CMK (cell line): ENCODE measurements at places on chromosomes 6 and 20.

GRCh38 chr20:24768713-24769601 is 180.1 kb upstream of the CST7 start:
- DNase-seq = no peak

DNA sequence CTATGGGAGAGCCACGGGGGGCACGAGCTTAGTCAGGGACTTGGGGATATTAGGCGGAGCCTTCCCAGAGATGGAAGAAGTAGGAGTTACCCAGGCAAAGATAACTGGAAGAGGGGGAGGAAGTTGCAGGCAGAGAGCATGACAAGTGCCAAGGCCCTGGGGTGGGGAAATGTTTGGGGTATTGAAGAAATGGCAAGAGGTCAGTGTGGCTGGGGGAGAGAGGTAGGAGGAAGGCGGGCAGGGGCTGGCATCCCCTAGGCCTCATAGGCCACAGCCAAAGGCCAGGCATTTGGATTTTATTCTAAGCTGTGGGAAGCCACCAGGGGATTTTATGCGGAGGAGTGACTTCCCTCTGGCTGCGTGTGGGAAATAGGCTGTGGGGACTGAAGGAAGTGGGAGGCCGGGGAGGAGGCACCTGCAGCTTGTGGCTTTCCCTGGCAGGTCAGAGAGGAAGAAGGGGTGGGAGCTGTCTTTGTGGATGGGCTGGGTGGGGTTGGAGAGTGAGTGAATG is 22.7 kb downstream of the SNAI1 start:
- DNase-seq = no peak

- no peak for DNase-seq
Measured at GRCh38 chr6:117711369-117711768, 36.1 kb downstream of the NUS1 start.

DNA sequence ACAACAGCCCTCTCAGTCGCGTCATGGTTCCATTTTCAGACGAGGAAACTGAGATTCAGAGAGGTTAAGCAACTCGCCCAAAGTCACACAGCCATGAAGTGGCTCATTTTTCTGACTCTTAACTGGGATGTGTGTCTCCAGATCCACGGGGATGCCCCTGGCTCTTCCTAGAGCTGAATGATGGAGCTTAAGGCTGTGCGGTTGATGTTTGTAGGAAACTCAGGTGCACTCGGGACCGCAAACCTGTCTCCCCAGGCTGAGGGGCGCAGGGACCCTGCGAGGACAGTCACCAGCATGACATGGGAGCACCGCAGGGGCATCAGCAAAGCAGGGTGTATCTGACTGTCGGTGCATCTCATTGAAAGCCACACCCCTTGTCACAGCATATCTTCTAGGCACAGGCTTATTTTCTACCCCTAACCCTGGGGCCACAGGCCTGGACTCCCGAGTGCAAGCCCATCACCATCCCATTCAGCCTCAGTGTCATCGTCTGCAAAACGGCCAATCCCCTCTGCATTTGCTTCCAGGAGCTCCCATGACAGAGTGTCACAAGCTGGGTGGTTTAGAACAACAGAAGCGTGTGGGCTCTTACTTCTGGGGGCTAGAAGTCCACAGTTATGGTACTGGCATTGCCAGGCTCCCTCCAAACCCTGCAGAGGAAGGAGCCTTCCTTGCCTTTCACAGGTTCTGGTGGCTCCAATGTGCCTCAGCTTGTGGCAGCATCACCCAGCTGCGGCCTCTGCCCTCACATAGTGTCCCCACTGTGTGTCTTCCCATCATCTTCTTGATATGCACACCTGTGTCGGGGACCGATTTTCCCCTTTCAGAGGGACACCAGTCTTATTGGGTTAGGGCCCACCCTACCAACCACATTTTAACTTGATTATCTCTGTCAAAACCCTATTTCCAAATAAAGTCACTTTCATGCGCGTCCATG is 9.9 kb upstream of the ARHGAP40 start:
- DNase-seq = no peak

DNA sequence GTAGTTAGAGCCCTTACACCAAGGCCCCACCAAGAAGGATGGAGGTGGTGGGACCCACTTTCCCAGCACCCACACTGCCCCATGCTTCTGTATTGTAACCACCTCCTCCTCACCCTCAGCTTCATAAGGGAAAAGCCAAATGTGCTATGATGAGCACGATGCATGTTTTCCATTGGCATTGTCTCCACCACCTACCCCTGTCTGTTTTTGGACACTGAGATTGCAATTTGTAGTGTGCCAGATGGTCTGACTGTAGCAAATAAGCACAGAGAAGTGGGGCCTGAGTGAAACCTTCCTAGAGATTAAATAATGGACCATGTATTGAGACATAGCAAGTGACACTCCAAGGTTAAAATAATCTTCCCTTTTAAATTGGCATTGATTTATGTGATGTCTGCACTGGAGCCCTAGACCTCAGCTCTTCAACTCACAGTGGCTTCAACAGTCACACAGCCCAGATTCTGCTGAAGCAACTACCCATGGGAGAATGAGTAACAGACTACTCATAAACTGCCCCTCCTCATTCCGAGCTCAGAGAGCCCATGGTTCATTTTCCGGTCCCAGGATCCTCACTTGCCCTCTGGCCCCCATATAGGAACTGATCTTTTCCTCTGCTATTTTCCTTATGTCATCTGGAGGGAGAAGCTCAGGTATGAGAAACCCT is 177.9 kb downstream of the COL9A1 start:
- no peak for DNase-seq

DNA sequence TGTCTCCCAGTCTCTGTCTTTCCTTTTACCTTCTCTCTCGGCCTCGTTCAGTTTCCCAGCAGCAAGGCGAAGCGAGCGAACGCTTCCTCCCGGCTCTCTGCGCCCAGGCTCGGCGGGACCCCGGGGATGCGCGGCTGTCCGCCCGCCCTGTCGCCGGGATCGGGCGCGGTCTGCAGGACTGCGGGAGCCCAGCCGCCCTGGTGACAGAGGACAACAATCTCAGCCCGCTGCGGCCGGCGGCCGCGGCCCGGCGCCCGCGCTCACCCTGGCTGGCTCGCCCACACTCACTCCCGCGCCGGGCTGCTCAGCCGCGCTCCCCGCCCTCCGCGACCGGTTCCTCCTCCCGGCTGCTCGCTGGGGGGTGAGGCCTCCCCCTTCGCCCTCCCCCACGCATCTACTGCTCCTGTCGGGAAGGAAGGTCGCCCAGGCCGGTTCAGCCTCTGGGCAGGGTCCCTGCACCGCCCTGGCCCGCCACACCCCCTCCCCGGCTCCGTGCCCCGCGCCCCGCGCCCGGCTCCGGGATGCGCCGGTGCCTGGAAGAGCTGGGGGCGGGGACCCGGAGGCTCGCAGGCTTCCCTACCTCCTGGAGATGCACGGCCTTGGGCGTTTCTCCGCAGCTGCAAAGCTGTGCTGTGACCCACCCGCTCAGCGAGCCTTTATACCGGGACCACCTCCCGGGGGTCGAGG is 410 bp downstream of the SYNE1 start:
- no peak for DNase-seq

DNA sequence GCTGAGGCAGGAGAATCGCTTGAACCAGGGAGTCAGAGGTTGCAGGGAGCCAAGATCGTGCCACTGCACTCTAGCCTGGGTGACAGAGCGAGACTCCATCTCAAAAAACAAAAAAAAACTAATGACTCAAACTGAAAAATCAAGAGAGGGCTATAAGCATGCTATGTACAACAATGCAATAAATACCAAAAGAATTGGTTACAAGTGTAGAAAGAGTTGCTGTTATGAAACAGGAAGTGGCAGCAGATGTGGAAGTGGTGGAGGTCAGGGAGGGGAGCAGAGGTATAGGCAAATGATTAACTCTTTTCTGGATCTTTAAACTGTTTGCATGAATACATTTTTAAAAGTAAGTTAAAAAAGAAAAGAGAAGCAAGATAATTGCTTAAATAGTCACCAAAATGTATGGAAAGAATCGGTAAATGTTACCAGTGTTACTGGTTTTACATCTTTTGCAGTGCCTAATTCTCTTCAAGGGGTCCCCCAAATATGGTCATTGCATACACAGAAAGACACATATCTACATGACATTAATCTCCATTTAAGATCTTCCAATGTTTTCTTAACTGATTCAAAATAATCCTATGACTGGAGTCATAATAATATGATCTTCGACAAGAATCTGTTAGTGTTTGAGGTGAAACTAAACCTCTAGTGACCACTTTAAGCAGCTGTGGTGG is 15.0 kb downstream of the CALHM6 start:
- no peak for DNase-seq

DNA sequence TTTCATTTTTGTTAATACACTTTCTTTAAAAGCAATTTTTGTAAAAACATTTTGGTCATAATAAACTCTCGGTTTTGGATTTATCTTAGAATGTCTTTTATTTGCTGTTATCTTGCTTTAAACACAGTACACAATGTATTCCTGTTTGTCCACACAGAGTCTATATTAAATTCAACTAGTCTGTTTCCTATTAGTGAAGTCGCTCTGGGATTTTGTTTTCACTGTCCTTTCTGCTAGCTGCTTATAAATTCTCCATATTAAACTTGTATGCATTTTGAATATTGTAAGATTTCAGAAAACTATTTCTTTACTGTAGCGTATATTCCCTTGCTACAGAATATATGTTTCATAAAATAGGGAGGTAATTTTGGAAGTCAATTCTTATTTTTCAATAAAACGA is 630.2 kb downstream of the HDGFL1 start:
- DNase-seq = no peak

- no peak for DNase-seq
Measured at GRCh38 chr6:158711264-158711663, 61.4 kb downstream of the SYTL3 start.

DNA sequence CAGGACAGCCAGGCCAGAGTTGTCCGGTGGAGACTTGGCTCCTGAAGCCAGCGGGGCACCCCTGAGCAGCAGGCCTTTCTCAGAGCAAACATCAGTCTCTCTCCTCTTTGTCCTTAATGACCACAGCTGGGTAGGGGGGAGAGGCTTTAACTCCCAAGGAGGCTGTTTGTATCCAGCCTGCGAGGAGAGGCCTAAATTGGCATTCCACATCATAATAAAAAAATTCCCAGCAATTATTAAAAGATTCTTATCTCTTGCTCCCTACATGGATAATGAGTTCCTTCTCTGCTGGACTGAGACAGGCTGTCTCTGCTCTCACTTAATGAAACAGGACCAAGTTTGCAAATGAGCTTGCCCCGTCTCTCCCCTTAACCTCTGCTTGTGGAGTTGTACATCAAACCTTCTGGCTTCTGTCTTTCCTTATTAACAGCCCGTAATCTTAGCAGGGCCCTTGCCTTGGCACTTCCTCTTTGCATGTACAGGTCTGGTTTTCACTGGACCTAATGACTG is 838.2 kb downstream of the MAFB start:
- no peak for DNase-seq

GRCh38 chr6:79868098-79868722 is 79.1 kb downstream of the ELOVL4 start:
- peak; percentile 53 for DNase-seq

- no peak for DNase-seq
Measured at GRCh38 chr20:63597651-63598478, 23.8 kb upstream of the HELZ2 start.

GRCh38 chr20:50824137-50824536 is 29.3 kb downstream of the BCAS4 start:
- DNase-seq = no peak

DNA sequence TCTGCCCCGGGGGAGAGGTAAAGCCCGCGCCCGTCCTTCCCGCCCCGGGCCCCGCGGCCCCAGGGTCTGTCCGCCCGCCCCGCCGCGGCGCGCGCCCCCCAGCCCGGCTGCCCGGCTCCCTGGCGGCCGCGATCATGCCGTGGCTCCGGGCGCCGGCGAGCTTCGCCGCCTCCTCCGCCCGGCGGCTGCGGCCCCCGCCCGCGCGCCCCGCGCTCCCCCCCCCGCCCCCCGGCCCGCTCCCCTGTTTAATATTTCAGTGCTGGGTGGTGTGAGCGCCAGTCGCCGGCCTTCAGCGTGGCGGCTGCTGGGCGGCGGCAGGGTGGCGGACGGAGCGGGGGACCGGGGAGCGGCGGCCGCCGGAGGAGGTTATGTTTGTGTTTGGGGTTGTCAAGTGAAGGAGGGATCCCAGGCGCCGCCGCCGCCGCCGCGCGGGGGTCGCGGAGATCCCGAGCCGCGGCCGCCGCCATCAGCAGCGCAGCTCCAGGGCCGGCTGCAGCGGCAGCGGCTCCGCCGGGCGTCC is at the start of gene HIVEP1:
Gene HIVEP1 (plus strand): TSS at position 275 of the 520 bp plus-strand sequence. CDS start 3,317 bp downstream, outside the sequence.
- DNase-seq = no peak

DNA sequence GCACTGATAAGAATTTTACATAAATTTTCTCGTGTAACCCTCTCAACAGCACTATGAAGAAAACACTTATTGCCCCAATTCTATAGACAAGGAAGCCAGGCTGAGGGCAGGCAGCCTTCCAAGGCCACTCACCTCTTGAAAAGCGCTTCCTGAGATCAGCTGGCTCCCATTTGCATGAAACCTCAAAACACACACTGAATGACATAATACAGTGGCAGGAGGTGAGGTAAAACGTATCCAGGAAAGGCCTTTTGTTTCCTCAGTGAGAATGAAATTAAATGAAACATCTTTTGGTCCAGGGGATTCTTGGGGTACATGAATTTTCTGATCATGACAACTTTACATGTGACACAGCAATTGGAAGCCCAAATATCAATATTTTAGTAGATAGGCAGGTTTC is 112.5 kb downstream of the WDR27 start:
- DNase-seq = no peak

DNA sequence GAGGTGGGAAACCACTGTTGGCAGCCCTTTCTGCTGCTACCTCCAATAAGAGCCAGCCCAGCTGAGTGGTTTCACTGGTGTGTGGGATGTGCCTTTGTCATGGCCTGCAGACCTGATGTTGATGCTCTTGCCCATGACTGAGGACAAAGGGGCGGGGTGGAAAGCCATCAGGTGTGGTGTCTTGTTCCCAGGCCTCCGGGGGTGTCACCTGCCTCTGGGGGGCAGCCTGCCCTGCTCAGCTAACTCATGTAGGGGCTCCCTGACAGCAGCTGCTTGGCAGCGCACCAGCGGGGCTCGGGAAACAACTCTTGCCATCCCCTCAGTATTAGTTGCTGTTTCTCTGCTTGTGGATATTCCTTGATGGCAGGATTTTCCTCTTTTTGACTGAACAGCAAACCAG is 91.3 kb downstream of the LYRM2 start:
- no peak for DNase-seq

GRCh38 chr6:14711056-14711703 is 534.7 kb upstream of the JARID2 start:
- DNase-seq = peak; percentile 70

- no peak for DNase-seq
Measured at GRCh38 chr6:14277405-14277930, 159.9 kb downstream of the CD83 start.
